Vagina (tissue), 2 donors: ENCODE measurements at places on chromosomes 13 and 19.

DNA sequence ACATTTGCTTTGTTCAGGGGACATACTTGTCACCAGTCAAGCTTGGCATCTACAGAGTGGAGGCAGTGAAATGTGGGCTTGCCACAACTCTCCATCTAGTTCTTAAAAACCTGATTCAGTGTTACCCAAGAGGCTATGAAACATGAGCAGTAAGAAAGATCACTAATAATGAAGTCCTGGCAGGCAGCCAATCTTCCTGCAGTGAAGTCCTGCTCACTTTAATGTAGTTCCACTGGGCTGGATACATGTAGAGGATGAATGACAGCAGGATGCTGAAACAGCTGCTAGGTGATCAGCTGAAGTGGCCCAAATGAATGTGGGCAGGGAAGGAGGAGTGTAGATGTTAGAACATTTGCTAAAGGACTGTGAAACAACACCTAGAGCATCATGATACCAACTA, 1213.1 kb downstream of the OLFM4 start:
- DNase-seq, result no peak

- DNase-seq, result no peak
These were observed 112.3 kb downstream of the VWA8 start for GRCh38 chr13:41848435-41849255.

DNA sequence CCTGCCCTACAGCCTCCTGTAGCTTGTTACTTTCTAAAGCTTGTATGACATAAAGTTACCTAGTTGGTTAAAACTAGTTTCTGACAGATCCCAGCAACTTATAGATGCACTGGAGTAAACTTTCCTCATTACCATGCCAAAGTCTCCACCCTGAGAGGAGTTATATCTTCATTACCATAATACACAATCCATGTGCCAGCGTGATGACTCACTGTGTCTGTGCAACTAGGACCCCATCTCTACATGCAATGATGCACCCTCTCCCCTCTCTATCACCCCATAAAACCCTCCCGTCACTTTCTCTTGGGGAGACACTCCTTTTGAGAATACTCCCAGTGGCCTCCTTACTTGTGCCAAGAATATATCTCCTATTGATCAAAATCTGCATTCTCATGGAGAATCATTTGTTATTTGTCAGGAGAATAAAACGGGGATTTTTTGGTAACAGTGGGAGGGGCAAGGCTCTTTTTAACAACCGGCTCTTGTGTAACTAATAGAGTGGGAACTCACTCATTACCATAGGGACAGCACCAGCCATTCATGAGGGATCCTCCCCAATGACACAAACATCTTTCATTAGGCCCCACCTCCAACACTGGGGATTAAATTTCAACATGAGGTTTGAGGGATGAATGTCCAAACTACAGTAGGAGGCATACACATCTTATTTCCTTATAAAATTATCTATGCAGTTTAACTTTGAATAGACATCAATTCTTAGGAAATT, 235.1 kb upstream of the ATXN8OS start:
- no peak for DNase-seq

- no peak for DNase-seq
These were observed 227.2 kb downstream of the FOXO1 start for GRCh38 chr13:40438999-40439797.

GRCh38 chr13:39692660-39693438, 37.4 kb downstream of the COG6 start:
- DNase-seq, result no peak

DNA sequence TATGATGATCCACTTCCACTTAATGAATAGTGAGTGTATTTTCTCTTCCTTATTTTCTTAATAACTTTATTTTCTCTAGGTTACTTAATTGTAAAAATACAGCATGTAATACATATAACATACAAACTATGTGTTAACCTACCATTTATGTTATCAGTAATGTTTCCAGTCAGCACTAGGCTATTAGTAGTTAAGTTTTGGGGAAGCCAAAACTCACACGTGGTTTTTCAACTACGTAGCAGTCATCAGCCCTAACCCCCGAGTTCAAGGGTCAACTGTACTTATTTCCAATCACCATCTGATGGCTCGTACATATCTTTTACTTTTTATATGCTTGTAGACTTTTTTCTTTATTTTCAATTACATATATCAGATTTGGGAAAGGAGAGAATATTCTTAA, 95.7 kb downstream of the TNFSF13B start:
- no peak for DNase-seq

- DNase-seq, result no peak
These were observed 368.8 kb downstream of the TDRD3 start for GRCh38 chr13:60765700-60766411.

- DNase-seq, result no peak
These were observed 59.2 kb upstream of the MEDAG start for GRCh38 chr13:30846866-30847265.

GRCh38 chr13:81207231-81207630, 866.3 kb upstream of the SPRY2 start:
- DNase-seq, result no peak
